ENCODE measurements at places on chromosomes 4 and X.

GRCh38 chrX:116618546-116618945 is 155.8 kb upstream of the CT83 start:
- DNase-seq: no peak

- no peak for DNase-seq
Measured at GRCh38 chrX:18721683-18722499, 14.4 kb downstream of the PPEF1 start.

DNA sequence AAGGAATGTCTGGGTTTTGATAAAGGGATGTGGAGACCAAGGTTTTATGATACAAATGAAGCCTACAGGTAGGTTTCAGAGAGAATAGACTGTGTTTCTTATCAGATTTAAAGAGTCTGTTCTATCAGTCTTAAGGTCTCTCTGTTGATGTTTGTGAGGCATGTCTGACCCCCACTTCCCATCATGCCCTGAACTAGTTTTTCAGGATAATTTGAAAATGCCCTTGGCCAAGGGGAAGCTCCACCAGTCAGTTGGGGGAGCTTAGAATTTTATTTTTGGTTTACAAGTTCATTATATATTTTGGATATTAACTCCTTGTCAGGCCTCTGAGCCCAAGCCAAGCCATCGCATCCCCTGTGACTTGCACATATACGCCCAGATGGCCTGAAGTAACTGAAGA is 18.6 kb downstream of the C4orf51 start:
- DNase-seq: no peak

GRCh38 chr4:153438916-153439756 is 27.0 kb upstream of the TMEM131L start:
- no peak for DNase-seq

DNA sequence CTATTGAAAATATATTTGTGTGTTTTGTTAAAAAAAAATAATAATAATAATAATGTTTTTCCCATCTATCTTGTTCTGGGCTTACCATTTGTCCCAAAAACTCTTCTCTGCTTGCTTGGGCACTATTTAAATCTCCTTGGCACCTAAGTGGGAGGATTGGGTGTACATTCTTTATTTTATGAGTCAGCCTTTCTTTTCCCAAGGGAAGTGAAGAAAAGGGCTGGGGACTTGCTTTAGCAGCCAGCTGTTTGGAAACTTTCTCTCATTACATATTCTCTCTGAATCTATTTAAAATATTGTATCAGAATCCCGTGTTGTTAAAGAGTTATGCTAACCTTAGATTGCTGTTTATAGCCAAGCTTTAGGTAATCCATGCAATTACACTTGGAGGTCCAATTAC is 2332.4 kb downstream of the ARAP2 start:
- no peak for DNase-seq

DNA sequence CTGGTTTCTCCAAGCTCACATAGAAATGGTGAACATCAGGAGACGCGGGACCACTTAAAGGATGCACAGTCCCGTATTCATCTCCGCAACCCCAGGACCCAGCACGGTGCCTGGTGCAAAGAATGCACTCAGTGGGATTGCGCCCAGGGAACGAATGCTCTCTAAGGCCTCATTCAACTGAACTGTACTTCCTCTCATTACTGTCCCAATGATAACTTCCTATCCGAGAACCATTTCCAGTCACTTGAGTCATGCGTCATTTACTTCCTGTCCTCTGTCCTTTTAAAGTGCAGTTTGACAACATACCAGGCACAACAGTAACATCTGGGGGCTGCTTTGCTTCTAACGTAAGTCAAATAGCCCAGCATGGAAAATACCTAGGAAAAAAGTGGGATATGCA is 75.7 kb downstream of the RBM47 start:
- no peak for DNase-seq

- DNase-seq: no peak
Measured at GRCh38 chr4:100165809-100166208, 24.5 kb downstream of the DDIT4L start.
